ENCODE measurements at places on chromosomes 13 and 19.

GRCh38 chr13:98664047-98664446 is 87.1 kb upstream of the STK24 start:
- no peak for DNase-seq

DNA sequence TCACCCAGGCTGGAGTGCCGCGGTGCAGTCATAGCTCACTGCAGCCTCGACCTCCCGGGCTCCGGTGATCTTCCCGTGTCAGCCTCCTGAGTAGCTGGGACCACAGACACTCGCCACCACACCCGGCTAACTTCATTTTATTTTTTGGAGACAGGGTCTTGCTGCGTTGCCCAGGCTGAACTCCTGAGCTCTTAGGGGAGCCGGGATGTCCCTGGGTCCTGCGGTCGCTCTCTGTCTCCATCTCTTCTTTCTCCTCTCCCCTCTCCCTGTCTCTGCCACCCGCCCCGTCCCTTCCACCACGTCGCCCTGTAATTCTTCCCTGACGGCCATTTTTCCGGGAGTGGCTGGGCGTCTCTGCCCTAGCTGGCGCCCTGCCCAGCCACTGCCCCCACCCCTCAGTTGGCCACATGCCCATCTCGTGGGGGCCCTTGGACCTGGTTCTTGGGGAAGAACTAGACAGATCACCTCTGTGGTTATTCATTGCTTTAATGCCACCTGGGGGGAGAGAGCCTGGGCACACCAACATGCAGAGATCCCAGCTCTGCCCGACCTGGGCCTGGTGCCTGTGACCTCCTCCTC is 18.9 kb downstream of the ARID3A start:
- no peak for DNase-seq

- no peak for DNase-seq
Measured at GRCh38 chr19:21604351-21604926, 99.0 kb downstream of the ZNF429 start.

DNA sequence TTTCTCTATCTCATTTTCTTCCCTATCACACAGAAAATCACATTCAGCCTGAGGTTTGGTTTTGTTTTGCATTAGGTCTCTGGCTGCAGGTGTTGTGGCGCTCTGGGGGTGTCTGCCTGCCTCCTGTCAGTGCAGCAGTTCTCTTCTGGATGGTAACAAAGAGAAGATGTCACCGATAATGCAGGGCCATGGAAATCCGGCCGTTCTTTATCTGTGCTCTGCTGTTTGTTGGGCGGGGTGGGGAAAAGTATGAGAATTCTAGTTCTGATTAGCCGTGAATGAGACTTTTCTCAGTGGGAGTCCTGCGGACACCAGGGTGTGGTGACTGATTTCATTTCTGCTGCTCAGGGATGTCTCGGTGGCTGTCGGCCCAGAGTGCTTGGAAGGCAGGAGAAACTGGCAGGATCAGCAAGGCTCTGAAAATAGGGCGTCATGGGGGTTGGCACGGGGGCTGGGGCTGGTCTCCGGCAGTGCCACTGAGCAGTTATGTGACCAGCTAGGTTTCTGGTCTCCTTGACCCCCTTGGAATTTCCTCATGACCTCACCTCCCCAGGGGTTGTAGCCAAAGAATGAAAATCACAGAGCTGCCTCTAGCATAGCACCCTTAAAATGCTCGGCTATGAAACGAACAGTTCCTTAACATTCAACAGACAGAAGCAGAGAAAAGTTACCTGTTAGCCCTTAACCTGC is 5.0 kb downstream of the RNF113B start:
- DNase-seq = no peak

DNA sequence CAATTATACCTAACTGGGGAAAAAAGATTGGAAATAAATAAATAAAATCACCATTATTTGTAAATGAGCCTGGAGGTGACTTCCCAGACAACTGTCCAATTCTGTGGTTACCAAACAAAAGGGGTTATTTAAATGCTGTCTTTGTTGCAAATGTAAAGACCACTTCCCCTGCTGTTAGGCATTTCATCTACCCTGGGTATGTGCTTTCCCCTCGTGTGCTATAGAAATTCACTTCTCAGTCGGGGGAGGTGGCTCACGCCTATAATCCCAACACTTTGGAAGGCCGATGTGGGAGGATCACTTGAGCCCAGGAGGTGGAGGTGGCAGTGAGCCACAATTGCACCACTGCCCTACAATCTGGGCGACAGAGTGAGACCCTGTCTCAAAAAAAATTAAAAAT is 101.9 kb upstream of the AKAP11 start:
- DNase-seq = no peak

DNA sequence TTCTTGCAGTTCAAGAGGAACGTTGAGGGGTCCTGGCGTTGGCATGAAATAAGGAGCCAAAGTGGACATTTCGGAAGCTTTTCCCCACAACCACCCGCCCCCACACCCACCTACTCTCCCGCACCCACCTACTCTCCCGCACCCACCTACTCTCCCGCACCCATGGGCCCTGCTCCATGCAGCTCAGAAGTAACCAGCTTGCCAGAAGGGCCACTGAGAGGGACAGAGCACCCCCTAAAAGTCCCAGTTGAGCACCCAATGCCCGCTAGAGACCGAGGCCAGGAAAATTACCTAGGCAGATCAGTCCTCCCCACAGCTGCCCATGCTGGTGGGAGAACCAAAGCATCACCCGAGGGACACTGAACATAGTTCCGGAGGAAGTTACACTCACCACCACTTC is 11.8 kb downstream of the VSTM2B start:
- DNase-seq = no peak

- DNase-seq = no peak
Measured at GRCh38 chr13:101979825-101980224, 422.0 kb downstream of the FGF14 start.

DNA sequence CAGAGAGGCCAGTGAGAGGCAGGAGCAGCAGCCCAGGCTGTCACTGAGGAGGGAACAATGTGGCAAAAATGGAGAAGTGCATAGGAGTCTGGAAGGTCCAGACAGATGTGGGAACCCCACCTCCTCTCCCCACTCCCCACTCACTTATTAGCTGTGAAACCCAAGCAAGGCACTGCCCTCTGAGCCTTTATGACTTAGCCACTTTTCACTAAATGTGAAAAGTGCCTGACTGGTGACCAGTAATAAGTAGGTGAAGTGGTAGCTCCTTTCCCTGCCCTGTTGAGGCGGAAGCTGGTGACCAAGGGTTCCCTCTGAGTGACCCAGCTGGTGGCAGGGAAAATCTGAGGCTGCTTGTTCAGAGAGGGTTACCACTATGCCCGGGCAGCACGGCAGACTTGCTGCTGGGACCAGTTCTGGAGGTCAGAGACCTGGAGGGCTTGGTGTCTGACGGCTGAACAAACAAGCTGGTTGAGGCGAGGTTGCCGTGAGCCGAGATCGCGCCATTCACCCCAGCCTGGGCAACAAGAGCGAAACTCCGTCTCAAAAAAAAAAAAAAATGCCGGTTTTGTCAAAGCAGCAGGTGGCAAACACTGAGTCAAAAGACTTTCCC is 80.0 kb downstream of the ZNF429 start:
- no peak for DNase-seq

DNA sequence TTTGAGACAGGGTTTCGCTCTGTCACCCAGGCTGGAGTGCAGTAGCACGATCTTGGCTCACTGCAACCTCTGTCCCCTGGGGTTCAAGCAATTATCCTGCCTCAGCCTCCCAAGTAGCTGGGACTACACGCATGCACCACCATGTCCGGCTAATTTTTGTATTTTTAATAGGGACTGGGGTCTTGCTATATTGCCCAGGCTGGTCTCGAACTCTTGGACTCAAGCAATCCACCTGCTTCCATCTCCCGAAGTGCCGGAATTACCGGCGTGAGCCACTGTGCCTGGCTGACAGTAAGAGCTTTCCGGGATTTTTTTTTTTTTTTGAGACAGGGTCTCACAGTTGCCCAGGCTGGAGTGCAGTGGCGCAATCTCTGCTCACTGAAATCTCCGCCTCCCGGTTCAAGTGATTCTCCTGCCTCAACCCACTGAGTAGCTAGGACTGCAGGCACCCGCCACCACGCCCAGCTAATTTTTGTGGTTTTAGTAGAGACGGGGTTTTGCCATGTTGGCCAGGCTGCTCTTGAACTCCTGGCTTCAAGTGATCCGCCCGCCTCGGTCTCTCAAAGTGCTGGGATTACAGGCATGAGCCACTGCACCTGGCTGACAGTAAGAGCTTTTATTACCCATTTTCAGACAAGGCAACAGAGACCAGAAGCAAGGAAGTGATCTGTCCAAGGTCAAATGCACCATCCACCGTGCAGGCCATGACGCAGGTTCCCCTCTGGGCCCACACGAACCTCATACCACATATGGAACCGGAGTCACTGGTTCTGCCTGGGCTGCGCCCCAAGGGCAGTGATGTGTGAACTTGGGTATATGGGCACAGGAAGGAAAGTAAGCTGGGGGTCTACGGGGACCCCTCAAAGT is 21.0 kb downstream of the RFX1 start:
- no peak for DNase-seq

DNA sequence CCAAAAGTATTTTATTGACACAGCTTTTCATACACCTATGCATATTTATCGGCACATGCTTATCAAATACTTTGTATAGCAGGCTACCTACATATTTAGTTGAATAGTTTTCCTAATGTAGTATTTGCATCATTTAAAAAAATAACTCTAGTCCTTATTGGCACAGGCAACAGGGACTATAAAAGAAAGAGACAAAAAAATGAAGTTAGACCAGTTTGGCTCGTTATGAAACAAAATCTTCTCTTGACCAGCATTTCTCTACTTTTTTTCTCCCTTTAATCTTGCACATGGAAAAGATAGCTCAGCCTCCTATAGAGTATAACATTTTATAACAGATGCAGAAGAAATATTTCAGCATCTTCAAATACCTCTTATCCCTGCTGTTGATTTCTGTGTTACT is 794.8 kb upstream of the MIR17HG start:
- DNase-seq = no peak
